ENCODE measurements at places on chromosomes 6 and 20.

GRCh38 chr20:9478771-9479170, 35.6 kb upstream of the LAMP5 start:
- DNase-seq, result no peak

GRCh38 chr20:10992731-10993130, 318.9 kb upstream of the JAG1 start:
- no peak for DNase-seq

- DNase-seq, result no peak
These were observed 126.8 kb upstream of the BEND6 start for GRCh38 chr6:56827908-56828649.

DNA sequence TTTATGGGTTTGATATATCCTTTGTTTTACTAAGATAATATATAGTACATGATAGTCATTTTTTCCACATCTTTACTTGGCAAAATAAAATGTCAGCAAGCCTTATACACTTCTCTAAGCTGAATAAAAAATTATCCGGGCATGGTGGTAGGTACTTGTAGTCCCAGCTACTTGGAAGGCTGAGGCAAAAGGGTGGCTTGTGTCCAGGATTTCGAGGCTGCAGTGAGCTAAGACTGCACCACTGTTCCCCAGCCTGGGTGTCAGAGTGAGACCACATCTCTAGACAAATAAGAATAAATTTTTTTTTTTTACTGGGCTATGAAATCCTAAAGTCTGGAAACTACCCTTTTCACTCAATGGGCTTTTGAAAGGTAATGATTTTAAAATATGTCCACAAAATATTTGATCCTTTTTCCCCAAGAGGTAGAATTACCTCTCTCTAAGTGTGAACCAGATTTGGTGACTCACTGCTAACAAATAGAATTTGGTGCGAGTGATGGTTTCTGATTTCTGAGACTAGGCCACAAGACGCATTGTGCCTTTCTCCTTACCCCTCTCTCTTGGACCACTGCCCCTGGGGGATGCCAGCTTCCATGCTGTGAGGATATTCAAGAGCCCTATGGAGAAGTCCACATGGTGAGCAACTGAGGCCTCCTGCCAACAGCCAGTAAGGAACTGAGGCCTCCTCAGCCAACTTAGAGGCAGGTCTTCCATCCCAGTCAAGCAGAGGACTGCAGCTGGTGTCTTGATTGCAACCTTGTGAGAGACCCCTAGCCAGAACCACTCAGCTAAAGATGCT, 84.2 kb upstream of the ZNFX1 start:
- no peak for DNase-seq

DNA sequence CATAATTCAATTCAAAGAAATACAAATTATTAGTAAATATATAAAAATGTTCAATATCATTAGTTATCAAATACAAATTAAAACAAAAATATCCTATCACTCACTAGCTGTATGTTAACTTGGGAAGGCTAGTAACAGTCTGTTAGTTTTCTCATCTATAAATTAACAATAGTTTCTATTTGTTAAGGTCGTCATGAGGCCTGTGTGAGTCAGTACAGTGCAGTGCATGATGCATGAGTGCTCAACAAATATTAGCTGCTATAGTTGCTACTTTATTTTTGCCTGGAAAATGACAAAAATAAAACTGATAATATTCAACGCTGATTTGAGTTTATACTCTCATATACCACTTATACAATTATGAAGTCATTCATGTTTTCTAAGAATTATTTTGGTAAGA, 401.6 kb upstream of the RUNX2 start:
- no peak for DNase-seq

DNA sequence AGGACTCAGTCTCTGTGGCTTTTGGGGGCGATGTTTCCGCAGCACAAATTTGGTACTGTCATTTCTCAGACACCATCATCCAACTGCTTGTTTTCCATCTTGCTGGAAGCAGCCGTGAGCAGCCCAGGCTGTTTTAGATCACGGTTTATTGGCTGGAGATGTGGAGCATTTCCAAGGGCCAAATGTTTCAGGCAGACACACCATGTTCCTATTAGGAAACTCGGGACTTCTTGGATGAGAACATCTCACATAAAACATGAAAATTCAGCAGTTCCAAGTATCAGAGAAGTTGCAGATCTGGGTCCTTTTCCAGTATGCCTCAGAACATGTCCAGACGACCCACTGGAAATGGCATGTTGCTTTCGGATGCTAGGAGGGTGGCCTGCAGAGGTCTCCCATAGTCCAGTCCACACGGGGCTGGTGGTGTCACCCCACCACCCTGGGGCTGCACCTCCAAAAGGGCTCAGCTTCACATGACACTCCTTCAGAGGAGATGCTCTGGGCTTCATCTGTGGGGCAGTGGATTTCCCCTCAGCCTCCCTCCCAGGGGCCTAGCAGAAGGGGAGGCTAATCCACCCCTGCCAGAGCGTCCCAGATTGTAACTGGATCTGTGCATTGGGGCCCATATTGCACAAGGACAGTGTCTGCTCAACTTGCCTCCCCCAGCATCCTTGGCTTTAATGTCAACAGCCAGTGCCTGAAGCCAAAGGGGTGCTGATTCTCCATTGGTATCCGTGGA, 176.3 kb downstream of the SCP2D1 start:
- no peak for DNase-seq

GRCh38 chr20:46435146-46435545, 28.7 kb upstream of the ELMO2 start:
- no peak for DNase-seq

DNA sequence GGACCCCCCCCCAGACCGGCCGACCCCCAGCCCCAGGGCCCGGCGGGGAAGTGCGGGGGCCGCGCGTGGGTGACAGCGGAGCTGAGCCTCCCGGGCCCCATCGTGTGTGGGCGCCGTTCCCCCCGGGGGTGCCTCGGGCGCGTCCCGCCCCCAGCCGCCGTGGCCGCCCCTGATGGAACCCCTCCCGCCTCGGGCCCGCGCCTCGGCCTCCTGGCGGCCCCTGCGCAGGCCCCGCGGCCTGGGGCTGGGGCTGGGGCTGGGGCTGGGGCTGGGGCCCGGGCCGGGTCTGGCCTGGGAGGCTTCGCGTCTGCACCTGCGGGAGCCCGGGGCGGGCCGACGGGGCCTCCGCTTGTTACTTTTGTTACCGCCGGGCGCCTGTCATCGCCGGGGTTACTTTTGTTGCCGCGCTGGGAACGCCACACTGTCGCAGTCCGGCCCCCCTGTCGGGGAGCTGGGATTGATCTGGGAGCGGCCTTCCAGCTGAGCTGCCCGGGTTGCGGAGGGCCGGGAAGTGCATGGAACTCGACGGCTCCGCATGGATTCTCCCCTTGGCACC, 598 bp downstream of the OGFR start:
- DNase-seq, result no peak

DNA sequence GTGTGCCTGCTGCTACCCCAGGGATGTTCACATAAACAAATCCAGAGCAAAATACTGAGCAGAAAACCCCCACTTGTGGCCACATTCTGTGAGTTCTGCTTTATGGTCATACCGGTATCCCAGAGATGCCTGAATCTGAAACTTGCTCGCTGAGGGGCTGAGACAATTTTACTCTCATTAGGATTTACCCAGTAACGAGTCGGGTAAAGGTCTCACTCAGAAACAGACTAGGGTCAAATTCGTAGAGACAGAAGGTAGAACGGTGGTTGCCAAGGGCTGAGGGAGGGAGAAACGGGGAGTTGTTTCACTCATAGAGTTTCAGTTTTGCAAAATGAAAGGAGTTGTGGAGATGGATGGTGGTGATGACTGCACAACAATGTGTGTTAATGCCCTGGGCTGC, 45.4 kb upstream of the NKX2-2 start:
- no peak for DNase-seq

DNA sequence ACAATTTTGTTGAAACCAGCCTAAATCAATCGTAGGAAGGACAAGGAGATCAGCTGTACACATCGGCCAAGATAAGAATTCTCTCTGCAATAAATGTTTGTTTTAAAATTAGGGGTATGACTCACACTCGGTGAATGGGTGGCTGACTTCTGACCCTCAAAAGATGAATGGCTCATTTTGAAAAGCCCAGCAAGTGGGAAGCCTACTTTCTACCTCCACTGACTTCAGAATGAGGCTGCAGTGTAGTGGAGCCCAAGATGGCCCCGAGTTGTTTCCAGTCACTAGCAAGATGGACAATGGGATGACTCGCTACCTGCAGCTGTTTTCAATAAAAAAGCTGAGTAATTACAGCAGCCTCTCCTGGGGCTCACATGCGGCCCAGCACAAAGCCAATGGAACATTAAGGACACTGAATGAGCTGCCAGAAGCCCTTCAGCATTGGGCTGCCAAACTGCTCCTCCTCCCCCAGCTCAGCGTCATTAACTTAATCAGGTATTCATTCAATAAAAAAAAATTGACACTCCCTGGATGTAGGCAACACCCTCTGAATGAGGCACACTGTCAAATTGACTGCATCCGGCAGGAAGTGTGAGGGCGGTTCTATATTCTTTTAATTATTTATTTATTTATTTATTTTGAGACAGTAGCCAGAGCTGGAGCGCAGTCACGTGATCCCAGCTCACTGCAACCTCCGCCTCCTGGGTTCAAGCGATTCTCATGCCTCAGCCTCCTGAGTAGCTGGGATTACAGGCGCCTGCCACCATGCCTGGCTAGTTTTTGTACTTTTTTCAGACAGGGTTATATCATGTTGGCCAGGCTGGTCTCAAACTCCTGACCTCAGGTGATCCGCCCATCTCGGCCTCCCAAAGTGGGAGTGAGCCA, 107.3 kb downstream of the GMPR start:
- DNase-seq, result no peak

GRCh38 chr6:20688710-20689500, 154.6 kb downstream of the CDKAL1 start:
- DNase-seq, result no peak

- no peak for DNase-seq
These were observed 653.6 kb upstream of the FLRT3 start for GRCh38 chr20:14991023-14991422.

DNA sequence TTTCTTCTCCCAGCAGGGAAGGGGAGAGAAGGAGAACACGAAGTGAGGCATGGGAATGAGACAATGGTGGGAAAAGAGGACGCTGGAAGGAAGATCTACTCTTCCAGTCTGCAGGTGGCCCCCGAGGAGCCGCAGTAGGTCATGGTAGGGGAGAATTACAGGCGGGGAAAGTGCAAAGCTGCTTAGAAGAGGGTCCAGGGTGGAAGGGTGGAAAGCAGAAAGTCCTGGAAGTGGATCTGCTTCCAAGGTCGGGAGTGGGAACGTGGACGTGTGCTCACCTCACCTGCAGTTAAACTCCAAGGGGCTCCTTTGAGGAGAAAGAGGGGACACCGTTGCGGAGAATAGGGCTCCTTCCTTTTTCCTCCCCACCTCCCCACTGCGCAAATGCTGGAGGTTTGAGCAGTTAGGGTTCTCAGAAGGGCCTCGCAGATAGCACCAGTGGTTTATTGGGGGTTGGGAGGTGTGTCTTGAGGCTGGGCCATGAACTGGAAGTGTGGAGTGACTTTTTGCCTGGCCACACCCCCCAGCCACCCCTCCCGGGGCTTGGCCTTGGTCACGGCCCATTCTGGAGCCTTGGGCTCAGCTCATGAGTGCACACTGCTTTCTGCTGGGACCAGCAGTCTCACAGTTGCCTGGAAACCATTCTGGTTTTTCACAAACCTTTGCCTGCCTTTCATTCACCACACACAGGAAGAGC, 100.4 kb upstream of the MLN start:
- peak; percentile 32 for DNase-seq

DNA sequence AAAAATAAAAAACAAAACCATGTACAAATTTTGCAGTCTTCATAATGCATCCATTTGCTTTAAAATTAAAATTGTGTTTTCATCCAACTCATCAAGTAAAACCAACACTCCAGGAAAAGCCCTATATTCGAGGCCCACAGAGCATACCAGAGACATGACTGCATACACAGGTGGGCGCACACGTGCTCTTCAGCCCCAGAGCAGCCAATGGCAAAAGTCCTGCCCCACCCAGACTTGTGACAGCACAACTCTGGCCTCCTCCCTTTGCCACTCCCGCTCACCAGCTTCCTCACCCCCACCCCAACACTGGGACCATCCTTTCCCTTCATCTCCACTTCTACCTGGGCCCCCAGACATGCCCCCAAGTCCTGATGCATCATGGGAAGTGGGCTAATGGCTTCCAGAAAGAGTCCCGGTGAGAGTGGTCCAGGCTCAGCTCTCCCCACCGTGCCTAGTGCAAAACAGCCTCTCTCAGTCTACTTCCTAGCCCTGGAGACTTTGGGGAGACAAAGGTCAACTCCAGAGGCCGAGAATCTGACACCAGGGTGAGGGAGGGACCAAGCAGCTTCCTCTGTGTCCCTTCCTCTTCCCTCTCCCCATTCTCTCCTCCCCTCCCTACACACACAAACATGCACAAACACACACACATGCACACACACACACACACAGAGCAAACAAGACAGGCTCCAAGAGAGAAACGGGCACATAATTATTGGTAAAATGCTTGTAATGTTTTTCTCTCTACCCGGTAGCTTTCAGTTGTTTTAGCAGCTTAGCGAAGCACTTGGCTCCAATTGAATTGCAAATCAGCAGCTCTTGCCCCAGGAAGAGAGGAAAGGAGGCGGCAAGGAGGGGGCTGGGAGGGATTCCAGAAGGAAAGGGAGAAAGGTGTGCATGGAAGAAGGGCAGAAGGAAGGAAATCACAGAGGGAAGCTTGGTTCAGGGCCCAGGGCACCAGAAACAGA, 14.3 kb downstream of the GRM4 start:
- no peak for DNase-seq

- no peak for DNase-seq
These were observed 25.5 kb downstream of the ENTPD6 start for GRCh38 chr20:25220810-25221591.

GRCh38 chr6:14876778-14877613, 368.9 kb upstream of the JARID2 start:
- no peak for DNase-seq

- no peak for DNase-seq
These were observed 182.4 kb upstream of the MCHR2 start for GRCh38 chr6:100176311-100176950.

DNA sequence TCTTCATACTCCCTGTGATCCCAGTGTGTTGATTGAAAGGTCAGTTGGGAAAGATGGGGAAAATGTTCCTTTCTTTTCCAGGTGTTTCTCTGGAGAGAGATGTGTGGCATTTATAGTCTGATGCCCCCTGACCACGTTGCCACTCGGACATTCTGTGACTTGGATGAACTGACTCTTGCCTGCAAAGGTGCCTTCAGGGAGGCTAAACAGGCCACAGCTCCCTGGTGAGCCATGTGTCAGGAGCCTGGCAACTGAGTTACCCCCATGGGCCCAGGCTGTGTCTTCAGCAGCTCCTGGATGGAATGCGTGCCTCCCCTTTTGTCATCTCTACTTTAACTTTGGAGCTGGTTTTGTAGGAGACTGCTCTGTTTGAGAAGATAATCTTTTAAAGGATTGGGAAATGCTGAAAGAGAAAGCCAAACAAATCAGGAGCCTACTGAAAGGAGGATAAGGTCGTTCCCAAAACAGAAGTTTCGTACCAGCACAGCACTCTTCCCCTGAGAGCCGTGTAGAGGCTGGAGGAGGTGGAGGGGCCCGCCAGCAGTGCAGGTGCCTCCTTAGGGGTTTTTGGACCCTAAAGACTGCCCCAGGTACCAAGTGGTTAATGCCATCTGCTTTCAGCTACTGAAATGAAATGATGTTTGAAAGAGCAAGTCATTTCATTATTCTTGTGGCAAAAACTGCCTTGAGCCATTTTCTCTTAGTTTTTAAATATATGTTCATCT, 322.8 kb downstream of the ZFAND3 start:
- no peak for DNase-seq

Measured in activated T-helper 1 cell treated with anti-CD3 and anti-CD28 coated beads, Interleukin-2, amount 50 U/mL, for 16 hours (primary cell).